Lung (tissue), 17 donors: ENCODE measurements at places on chromosomes 1 and 21. TPM values are rescaled to one million over a fixed set of nuclear protein-coding genes. Genes with fewer than 3 reads are reported as not detected.

- no peaks in the 10 kb centered on the region for H3K27me3 ChIP-seq
- no peak overlapping the region for H3K27ac ChIP-seq
- peaks cover 20% of the 10 kb centered on the region for H3K4me1 ChIP-seq
- no peak for DNase-seq
- no peak overlapping the region for H3K4me3 ChIP-seq
Observed at GRCh38 chr1:35449334-35450008, 107.7 kb downstream of the KIAA0319L start.

DNA sequence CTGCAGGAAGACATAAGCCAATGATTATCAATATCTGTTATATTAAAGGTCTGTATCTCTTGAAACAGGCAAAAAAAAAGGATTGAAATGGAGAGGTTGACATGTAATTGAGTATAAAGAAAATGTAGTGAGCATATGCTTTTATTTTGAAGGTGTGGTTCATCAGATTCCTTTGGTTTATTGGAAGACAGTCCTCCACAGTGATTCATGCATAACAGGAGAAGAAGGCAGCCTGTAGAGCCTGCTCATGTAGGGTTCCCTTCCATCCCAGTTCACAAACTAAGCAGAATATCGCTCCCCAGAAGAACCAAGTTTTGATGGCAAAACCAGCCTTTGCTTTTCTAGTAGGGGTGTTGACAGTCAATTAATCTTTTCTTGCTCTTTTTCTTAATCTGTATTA is 1016.8 kb upstream of the ADGRL4 start:
- H3K4me3 ChIP-seq, result no peak overlapping the region
- DNase-seq, result no peak
- no peaks in the 10 kb centered on the region for H3K36me3 ChIP-seq
- no peak overlapping the region for H3K27ac ChIP-seq
- H3K4me1 ChIP-seq, result no peaks in the 10 kb centered on the region
- no peaks in the 10 kb centered on the region for H3K27me3 ChIP-seq

- DNase-seq, result no peak
- no peaks in the 10 kb centered on the region for H3K36me3 ChIP-seq
- no peaks in the 10 kb centered on the region for H3K27me3 ChIP-seq
- H3K4me1 ChIP-seq, result peaks cover 18% of the 10 kb centered on the region
- no peak overlapping the region for H3K27ac ChIP-seq
- no peak overlapping the region for H3K4me3 ChIP-seq
Observed at GRCh38 chr1:173426057-173426456, 51.1 kb upstream of the PRDX6 start.

PAQR6 gene
- 3.0 TPM for total RNA-seq

RPE65 gene
- total RNA-seq, result not detected

DNA sequence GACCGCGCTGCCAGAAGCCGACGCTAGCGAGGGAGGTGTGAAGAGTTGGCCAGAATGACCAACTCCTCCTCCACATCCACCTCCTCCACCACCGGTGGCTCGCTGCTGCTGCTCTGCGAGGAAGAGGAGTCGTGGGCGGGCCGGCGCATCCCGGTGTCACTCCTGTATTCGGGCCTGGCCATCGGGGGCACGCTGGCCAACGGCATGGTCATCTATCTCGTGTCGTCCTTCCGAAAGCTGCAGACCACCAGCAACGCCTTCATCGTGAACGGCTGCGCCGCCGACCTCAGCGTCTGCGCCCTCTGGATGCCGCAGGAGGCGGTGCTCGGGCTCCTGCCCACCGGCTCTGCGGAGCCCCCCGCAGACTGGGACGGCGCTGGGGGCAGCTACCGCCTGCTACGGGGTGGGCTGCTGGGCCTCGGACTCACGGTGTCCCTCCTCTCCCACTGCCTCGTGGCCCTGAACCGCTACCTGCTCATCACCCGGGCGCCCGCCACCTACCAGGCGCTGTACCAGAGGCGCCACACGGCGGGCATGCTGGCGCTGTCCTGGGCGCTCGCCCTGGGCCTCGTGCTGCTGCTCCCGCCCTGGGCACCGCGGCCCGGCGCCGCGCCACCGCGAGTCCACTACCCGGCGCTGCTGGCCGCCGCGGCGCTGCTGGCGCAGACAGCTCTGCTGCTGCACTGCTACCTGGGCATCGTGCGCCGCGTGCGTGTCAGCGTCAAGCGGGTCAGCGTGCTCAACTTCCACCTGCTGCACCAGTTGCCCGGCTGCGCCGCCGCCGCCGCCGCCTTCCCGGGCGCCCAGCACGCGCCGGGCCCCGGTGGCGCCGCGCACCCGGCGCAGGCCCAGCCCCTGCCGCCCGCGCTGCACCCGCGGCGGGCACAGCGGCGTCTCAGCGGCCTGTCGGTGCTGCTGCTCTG is 1.2 kb downstream of the GPR88 start:
- no peaks in the 10 kb centered on the region for H3K36me3 ChIP-seq
- no peak for DNase-seq
- H3K4me1 ChIP-seq, result peaks cover 6% of the 10 kb centered on the region
- no peaks in the 10 kb centered on the region for H3K27me3 ChIP-seq
- peak overlapping the region; percentile 38 for H3K4me3 ChIP-seq
- no peak overlapping the region for H3K27ac ChIP-seq

S100A3 gene
- total RNA-seq, result 5.4 TPM

LENEP gene
- total RNA-seq, result 0.89 TPM

GRCh38 chr1:224065455-224065854 is 48.5 kb upstream of the FBXO28 start:
- H3K36me3 ChIP-seq, result no peaks in the 10 kb centered on the region
- H3K27ac ChIP-seq, result no peak overlapping the region
- no peaks in the 10 kb centered on the region for H3K27me3 ChIP-seq
- no peak overlapping the region for H3K4me3 ChIP-seq
- no peak for DNase-seq

NPHS2 gene
- total RNA-seq, result not detected

- H3K36me3 ChIP-seq, result no peaks in the 10 kb centered on the region
- no peak overlapping the region for H3K4me3 ChIP-seq
- DNase-seq, result no peak
- H3K4me1 ChIP-seq, result peaks cover 5% of the 10 kb centered on the region
Observed at GRCh38 chr1:85153149-85153891, 47.5 kb downstream of the SYDE2 start.

GRCh38 chr1:55955016-55955621 is 624.2 kb downstream of the PLPP3 start:
- peak; percentile 77 for DNase-seq
- H3K4me1 ChIP-seq, result no peaks in the 10 kb centered on the region
- no peaks in the 10 kb centered on the region for H3K27me3 ChIP-seq

- H3K27ac ChIP-seq, result peak within 1 kb of the TSS; percentile 96
- no peaks in the 10 kb centered on the region for H3K36me3 ChIP-seq
- peak; percentile 95 for DNase-seq
- no peaks in the 10 kb centered on the region for H3K27me3 ChIP-seq
Observed at GRCh38 chr1:77888081-77888780, at the start of gene NEXN. Gene NEXN (plus strand): TSS chr1:77888624. CDS start chr1:77916107, 27,483 bp downstream.

AKNAD1 gene
- total RNA-seq, result 0.31 TPM

VTCN1 gene
- 3.0 TPM for total RNA-seq

GRCh38 chr1:3407021-3407420 is 47.4 kb upstream of the ARHGEF16 start:
- no peaks in the 10 kb centered on the region for H3K27me3 ChIP-seq
- DNase-seq, result no peak
- no peak overlapping the region for H3K27ac ChIP-seq
- H3K4me1 ChIP-seq, result no peaks in the 10 kb centered on the region
- peaks cover 2% of the 10 kb centered on the region for H3K36me3 ChIP-seq

- H3K27ac ChIP-seq, result no peak overlapping the region
- no peak overlapping the region for H3K4me3 ChIP-seq
- H3K36me3 ChIP-seq, result no peaks in the 10 kb centered on the region
- no peaks in the 10 kb centered on the region for H3K27me3 ChIP-seq
- H3K4me1 ChIP-seq, result no peaks in the 10 kb centered on the region
Observed at GRCh38 chr1:240100371-240100934, 8.8 kb downstream of the FMN2 start.

- H3K36me3 ChIP-seq, result no peaks in the 10 kb centered on the region
- no peak overlapping the region for H3K4me3 ChIP-seq
- DNase-seq, result no peak
Observed at GRCh38 chr1:200938955-200939354, 44.3 kb downstream of the INAVA start.

DNA sequence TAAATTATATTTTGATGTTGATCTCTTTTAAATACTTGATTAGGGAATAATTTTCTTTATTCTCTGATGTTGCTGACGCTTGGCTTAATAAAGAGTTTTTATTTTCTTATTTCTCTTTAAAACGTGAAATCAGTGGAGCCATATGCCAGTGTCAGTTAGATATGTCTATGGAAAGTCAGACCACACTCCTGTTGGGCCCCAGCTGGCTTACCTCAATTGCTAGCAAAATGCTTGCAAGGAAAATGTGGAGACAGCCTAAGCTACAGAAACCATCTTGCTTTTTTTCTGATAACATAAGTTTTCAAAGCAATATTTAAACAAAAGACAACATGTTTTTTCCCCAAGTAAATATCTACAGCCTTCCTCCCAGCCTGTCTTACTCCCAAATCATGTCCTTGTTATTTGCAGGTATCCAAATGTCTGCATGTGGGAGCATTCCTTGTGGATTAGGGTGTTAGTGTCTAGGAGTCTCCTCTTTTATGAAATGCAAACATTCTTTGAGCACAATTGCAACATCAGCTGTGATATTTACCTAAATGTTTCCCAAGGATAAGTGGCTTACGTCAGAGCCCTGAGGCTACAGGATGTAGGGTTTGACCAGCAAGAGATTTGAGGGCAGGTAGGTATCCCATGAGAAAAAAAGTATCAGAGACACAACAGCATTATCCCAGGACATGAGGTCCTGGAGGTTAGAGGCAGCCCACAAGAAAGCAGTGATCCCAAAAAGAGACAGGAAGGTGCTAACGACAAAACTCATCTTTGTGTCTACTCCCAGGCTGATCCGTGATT is 117.2 kb upstream of the KCNJ15 start:
- H3K36me3 ChIP-seq, result no peaks in the 10 kb centered on the region
- DNase-seq, result peak; percentile 33
- no peak overlapping the region for H3K27ac ChIP-seq
- peaks cover 21% of the 10 kb centered on the region for H3K4me1 ChIP-seq
- no peaks in the 10 kb centered on the region for H3K27me3 ChIP-seq

CXADR gene
- total RNA-seq, result 25.2 TPM

HPCA gene
- total RNA-seq, result 0.40 TPM

NUAK2 gene
- total RNA-seq, result 14.1 TPM

- H3K27ac ChIP-seq, result no peak overlapping the region
- no peaks in the 10 kb centered on the region for H3K4me1 ChIP-seq
- no peak overlapping the region for H3K4me3 ChIP-seq
- H3K27me3 ChIP-seq, result no peaks in the 10 kb centered on the region
- no peak for DNase-seq
- H3K36me3 ChIP-seq, result peaks cover 12% of the 10 kb centered on the region
Observed at GRCh38 chr1:178457651-178458050, 39.1 kb downstream of the CLEC20A start.

- peak; percentile 46 for DNase-seq
- no peaks in the 10 kb centered on the region for H3K27me3 ChIP-seq
Observed at GRCh38 chr1:20634065-20634593, 871 bp downstream of the PINK1 start.

HSD3B1 gene
- total RNA-seq, result not detected

CCDC27 gene
- total RNA-seq, result not detected

- H3K27ac ChIP-seq, result no peak overlapping the region
- H3K36me3 ChIP-seq, result no peaks in the 10 kb centered on the region
- no peak for DNase-seq
- peaks cover 4% of the 10 kb centered on the region for H3K4me1 ChIP-seq
Observed at GRCh38 chr1:56413671-56414199, 165.6 kb downstream of the PLPP3 start.

LCE1A gene
- total RNA-seq, result not detected

DNA sequence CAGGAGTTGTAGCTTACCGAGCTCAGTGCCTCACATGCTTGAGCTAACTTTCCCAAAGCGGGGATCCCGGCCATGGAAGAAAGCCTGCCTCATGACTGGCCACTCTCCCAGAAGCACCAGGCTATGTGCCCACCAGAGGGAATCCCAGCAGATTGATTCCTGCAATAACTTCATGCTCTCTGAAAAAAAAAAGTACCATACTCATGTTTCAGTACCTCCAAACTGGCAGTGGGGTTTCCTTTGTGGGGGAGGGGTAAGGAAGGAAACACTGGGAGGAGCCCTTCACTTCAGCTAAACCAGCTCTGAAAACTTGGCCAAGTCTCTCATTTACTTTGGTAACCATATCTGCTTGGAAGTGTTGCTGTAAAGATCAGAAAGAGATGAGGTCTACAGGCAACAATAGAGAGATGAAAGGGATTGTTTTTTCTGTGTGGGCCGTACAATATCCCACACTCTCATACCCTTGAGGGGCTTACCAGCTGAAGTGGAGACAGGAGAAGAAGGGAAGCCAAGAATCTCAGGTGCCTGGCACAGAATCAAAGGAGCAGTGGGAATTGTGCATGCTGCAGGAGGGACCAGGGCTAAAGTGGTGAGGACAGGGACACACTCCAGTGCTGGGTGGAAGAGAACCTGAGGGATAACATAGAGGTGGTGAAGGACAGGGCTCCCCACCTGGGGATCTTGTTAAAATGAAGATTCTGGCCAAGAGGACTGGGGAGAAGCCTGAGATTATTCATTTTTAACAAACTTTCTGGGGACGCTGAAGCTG is 42.4 kb upstream of the TACSTD2 start:
- no peak overlapping the region for H3K4me3 ChIP-seq
- H3K4me1 ChIP-seq, result no peaks in the 10 kb centered on the region
- H3K27me3 ChIP-seq, result no peaks in the 10 kb centered on the region
- no peak for DNase-seq
- no peaks in the 10 kb centered on the region for H3K36me3 ChIP-seq
- peak overlapping the region; percentile 73 for H3K27ac ChIP-seq

- H3K4me1 ChIP-seq, result no peaks in the 10 kb centered on the region
- peak overlapping the region; percentile 97 for H3K27ac ChIP-seq
- H3K27me3 ChIP-seq, result no peaks in the 10 kb centered on the region
- no peaks in the 10 kb centered on the region for H3K36me3 ChIP-seq
- DNase-seq, result no peak
Observed at GRCh38 chr1:228209657-228210056, 1.8 kb downstream of the OBSCN start.

GRCh38 chr1:242133796-242134195 is 134.9 kb upstream of the MAP1LC3C start:
- no peaks in the 10 kb centered on the region for H3K4me1 ChIP-seq
- no peak overlapping the region for H3K27ac ChIP-seq
- no peaks in the 10 kb centered on the region for H3K36me3 ChIP-seq
- H3K27me3 ChIP-seq, result no peaks in the 10 kb centered on the region
- H3K4me3 ChIP-seq, result no peak overlapping the region

DNA sequence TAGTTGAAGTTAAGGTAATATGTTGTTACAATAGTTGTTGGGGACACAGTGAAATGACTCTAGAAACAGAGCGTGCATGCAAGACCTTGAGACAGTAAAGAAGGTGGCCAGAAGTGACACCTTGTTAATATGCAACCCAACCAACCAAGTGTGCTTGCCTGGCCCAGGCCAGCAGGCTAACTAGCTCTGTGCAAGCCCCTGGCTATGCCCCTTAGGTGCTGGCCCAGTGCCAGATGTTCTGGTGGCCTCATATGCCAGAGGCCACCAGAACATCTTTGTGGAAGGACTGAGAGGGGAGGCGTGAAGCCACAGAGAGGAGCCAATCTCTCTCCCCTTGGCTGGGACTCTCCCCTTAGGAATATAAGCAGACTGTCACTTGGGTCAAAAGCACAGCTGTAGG is 111.2 kb upstream of the JUN start:
- DNase-seq, result no peak
- peak overlapping the region; percentile 78 for H3K27ac ChIP-seq
- no peaks in the 10 kb centered on the region for H3K36me3 ChIP-seq
- H3K4me1 ChIP-seq, result peaks cover 14% of the 10 kb centered on the region
